ENCODE measurements at places on chromosomes 12 and 14. TPM values are rescaled to one million over a fixed set of nuclear protein-coding genes. Genes with fewer than 3 reads are reported as not detected.

Gene CMKLR1
- total RNA-seq: 2.5 TPM

Gene ESRRB
- total RNA-seq: 0.17 TPM

Gene SCYL2
- total RNA-seq: 32.9 TPM

Gene GPR65
- total RNA-seq: 1.4 TPM

Gene ANKRD33
- 1.1 TPM for total RNA-seq

Gene SERPINA3
- 8,417 TPM for total RNA-seq

Gene SLC39A9
- total RNA-seq: 59.5 TPM

Gene IFNG-AS1
- total RNA-seq: not detected

Gene CD69
- 0.84 TPM for total RNA-seq

Gene PRB2
- total RNA-seq: not detected

Gene GUCY2C
- not detected for total RNA-seq

Gene CDKN1B
- 27.5 TPM for total RNA-seq

Gene HECTD1
- total RNA-seq: 105 TPM

Gene SPSB2
- total RNA-seq: 2.7 TPM

Gene MMP17
- 0.67 TPM for total RNA-seq

Data from right lobe of liver (tissue), 6 donors.